LHCN-M2 (cell line): ENCODE measurements at places on chromosomes 12 and 14.

GRCh38 chr14:81231540-81231939 lies 10.8 kb upstream of the GTF2A1 start:
- no peak for DNase-seq

GRCh38 chr12:2477009-2477766 lies 317.6 kb upstream of the FKBP4 start:
- no peak for DNase-seq

- peak; percentile 42 for DNase-seq
Observed at GRCh38 chr12:117850048-117850447, 118.7 kb downstream of the KSR2 start.

DNA sequence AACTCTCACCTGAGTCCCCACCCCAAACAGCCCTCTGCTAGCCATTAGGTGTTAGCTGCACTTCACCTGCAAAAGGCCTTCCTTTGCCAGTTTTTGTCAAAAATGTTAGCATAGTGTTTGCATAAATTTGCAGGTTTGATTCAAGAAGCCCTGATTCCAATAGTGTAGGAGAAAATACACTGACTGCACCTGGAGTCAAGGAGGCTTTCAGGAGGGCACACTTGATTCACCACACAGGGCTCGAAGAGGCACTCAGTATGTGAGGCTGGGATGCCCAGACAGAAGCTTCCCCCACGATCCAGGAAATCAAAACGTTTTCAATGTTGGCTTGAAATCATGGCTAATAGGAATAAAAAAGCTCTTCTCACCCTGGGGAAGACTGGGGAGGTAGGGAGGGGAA lies 40.5 kb upstream of the DDX11 start:
- no peak for DNase-seq

DNA sequence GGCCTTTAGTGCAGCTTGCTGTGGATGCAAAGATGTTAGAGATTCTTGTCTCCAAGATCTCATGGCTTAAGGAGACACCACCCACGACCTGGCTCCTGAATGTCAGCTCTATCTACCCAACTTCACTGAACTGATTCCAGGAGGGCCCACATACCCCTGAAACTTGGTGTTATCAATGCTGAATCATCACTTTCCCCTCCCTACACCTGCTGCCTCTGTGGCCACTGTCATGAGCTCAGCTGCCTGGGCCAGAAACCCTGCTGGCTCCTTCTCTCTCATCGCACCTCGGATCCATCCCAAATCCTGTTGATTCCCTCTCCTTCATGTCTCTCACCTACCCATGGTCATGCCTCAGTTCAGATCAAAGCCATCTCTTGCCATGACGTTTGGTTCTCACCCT lies 15.1 kb upstream of the LHX5 start:
- no peak for DNase-seq

DNA sequence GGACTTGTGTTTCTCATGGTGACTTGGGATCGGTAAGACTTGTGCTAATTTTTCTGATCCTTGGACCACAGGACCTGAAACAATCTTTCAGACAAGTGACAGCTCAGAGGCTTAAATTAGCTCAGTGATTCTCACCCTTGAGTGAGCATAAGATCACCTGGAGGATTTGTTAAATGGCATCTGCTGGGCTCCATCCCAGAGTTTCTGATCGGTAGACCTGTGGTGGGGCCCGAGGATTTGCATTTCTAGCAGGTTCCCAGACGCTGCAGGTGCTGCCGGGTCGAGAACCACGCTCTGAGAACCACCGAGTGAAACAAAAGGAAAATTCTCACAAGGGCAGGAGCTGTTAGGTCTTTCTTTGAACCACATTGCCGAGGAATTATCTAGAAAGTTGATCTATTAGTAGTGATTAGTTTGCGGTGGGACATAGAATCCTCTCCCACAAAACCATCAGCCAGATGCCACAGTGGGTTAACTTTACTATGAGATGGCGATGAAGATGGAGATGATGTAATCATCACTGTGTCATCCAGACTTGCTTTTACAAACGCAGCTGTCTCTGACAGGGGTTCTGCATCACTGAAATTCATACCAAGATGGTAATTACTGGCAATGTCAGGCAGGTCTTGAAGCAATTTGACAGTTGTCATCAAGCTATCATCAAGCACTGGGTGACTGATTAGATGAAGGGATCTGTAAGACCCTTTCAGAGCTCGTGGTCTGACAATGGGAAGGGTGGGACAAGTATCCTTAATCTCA lies 184.0 kb downstream of the AACS start:
- peak; percentile 15 for DNase-seq

- DNase-seq = no peak
Observed at GRCh38 chr12:48861111-48861510, 4.6 kb downstream of the RND1 start.

GRCh38 chr14:96630281-96630680 lies 128.1 kb downstream of the PAPOLA start:
- no peak for DNase-seq

GRCh38 chr14:28901631-28902030 lies 135.0 kb downstream of the FOXG1 start:
- DNase-seq = no peak

- no peak for DNase-seq
Observed at GRCh38 chr12:22313286-22313962, 21.1 kb downstream of the ST8SIA1 start.

DNA sequence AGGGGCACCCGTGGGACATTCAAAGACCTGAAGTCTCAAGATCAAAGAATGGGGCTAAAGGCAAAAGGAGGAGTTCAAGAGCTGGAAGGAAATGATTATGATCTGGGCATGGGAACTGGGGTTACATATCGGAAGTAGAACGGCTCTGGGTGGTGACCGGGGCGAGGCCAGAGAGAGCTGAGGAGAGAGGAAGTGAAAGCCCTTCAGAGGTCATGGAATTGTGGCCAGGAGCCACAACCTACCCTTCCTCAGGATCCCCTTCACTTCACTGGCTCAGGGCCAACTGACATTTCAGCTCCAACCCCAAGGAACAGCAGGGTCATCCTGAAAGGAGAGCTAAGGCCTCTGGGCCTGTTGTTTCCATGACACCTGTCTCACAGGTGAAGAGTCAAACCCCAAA lies 57.8 kb downstream of the GALNT16 start:
- no peak for DNase-seq

- DNase-seq = peak; percentile 10
Observed at GRCh38 chr12:63792338-63792737, 12.6 kb downstream of the RXYLT1 start.

DNA sequence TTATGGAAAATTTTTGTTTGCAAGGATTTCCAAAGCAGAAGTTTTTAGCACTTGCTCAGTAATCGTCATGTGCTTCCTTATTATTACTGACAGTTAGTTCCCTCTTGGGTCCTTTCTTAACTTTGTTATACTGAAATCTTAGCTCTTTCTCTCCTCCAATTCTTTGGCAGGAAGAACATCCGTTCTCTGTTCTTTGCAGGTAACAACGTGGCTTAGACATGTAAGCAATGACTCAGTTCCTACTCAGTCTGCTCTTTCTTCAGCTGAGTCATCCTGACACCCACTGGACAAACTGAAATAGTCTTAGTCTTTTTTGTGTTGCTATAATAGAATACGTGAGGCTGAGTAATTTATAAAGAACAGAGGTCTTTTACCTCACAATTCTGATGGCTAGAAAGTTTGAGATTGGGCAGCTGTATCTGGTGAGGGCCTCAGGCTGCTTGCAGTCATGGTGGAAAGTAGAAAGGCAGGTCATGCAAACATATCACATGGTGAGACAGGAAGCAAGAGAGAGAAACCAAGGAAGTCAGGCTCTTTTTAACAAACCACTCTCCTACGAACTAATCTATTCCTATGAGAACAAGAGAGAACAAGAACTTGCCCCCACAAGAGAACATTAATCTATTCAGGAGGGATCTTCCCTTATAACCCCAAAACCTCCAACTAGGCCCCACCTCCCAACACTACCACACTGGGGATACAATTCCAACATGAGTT lies 49.2 kb downstream of the TESPA1 start:
- peak; percentile 81 for DNase-seq

DNA sequence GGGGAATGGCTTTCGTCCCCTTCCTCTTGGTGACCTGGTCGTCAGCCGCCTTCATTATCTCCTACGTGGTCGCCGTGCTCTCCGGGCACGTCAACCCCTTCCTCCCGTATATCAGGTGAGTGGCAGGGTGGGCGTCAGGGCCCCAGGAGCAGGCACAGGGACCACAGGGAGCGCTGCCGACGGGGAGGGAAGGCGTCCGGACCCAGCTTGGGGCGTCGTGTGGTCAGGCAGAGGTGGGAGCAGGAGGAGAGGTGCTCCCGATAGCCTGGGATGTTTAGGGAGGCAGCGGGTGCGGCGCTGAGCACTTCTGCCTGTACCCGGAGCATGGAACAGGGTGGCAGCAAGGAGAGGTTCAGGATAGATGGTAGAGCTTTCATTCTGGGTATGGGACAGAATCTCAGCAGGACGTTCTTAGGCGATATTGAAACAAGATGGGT lies 444 bp downstream of the DRAM1 start:
- DNase-seq = peak; percentile 25

GRCh38 chr12:116053479-116054200 lies 223.9 kb downstream of the MED13L start:
- no peak for DNase-seq

- no peak for DNase-seq
Observed at GRCh38 chr12:109591041-109591440, 17.4 kb downstream of the MVK start.
